Mesothelial cell of epicardium (in vitro differentiated cells): ENCODE measurements at places on chromosomes 4 and X. TPM values are rescaled to one million over a fixed set of nuclear protein-coding genes. Genes with fewer than 3 reads are reported as not detected.

GRCh38 chr4:137375111-137375850 is 157.0 kb downstream of the PCDH18 start:
- no peak overlapping the region for H3K4me3 ChIP-seq
- H3K27me3 ChIP-seq: no peaks in the 10 kb centered on the region
- H3K27ac ChIP-seq: no peak overlapping the region
- H3K4me1 ChIP-seq: peaks cover 33% of the 10 kb centered on the region

DNA sequence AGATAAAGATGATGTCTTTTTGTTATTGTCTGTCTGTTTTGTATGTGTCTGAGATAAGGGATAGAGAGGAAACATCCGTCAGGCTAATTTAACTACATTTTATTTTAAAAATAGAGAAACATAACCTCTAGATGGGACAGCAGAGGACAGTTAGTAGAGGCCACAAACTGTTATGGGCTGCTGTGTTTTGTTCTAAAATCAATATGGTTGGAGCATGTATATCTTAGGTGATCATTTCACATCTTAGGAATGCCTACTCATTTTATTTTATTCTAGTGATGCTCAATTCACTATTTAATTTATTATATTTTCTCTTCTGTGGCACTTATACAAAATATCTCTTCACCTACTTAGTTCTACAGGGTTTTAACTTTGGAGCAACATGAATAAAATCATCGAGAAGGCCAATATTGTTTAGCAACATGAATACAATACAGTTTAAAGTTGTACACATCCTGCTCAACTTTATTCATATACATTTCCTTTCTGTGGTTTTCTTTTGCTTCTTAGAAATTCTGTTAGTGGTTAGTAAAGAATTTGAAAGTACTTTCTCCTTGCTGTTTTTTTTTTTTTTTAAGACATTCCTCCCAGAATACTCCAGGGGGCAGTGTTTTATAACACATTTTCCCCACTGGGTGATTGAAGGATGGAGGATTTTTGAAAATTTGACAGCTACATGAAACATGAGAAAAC is 392.9 kb downstream of the UNC5C start:
- no peak overlapping the region for H3K27ac ChIP-seq
- H3K4me3 ChIP-seq: no peak overlapping the region
- H3K4me1 ChIP-seq: peaks cover 21% of the 10 kb centered on the region
- H3K36me3 ChIP-seq: no peaks in the 10 kb centered on the region
- H3K27me3 ChIP-seq: no peaks in the 10 kb centered on the region

The RHOXF2B gene
- not detected in 3 replicates for total RNA-seq

- H3K27ac ChIP-seq: no peak overlapping the region
- DNase-seq: no peak
- H3K4me1 ChIP-seq: peaks cover 7% of the 10 kb centered on the region
- H3K4me3 ChIP-seq: no peak overlapping the region
Observed at GRCh38 chr4:99135541-99136162, 8.4 kb downstream of the ADH4 start.

DNA sequence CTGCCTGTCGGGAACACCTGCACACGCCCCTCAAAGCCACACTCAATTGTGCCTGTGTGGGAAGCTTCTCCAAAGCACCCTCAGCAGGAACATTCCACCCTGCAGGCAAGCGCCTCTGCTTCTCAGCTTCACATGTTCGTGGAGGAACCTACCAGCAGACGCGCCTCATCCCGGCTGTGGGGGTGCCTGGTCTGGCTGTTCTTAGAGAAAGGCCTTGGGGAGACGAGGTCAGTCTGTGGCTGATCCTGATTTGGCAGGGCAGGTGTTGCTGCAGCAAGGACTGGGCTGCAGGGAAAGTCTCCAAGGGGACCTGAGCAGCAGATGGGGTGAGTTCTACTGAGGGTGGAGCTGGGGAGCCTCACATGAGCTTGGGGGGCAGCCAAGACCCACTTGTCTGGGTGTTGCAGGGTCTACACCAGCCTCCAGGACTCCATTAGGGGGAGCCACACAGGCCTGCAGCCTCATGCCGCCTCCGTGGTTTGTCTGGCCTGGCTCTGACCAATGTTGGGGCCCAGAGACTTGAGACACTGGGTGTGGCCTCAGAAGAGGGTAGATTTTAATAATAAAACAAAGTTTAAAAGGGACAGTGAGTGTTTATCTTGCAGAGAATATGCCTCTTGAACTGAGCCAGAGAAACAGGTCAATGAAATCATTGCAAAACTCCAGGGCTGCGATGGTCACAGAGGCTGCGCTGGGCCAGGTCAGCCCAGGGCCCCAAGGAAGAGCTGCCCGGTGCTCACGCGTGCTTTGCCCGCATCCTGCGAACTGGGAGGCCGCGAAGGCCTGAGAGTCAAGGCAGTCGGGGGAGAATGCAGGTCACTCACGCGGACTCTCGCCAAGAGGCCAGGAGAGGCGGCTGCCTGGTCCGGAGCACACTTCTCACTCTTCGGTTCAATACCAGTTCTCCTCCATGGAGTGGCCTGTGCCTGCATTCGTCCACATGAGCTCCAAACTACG is 21.1 kb downstream of the RNF212 start:
- no peak for DNase-seq
- H3K4me1 ChIP-seq: no peaks in the 10 kb centered on the region
- H3K36me3 ChIP-seq: no peaks in the 10 kb centered on the region
- peaks cover 2% of the 10 kb centered on the region for H3K27me3 ChIP-seq

DNA sequence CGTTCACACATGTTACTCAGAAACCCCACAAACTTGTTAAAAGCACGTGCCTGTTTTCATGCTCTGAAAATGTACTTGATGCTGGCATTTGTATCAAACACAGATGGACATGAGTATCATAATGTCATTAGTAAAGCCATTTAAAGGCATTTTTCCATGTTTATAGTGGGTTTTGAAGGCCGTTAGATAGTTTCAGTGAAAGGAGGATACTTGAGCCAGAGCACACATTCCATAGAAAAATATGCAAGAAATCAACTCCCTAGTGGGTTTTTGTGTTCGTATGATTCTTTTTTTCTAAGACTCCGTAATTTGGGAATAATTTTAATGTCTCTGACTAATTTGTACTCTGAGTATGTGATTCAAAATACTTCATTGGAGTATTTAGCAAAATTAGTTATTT is 216.2 kb upstream of the BMP3 start:
- peaks cover 10% of the 10 kb centered on the region for H3K27me3 ChIP-seq
- no peaks in the 10 kb centered on the region for H3K36me3 ChIP-seq
- no peaks in the 10 kb centered on the region for H3K4me1 ChIP-seq
- no peak for DNase-seq

GRCh38 chr4:150325872-150326271 is 247.6 kb downstream of the DCLK2 start:
- no peak overlapping the region for H3K27ac ChIP-seq
- no peak overlapping the region for H3K4me3 ChIP-seq
- H3K4me1 ChIP-seq: peaks cover 43% of the 10 kb centered on the region
- peaks cover 11% of the 10 kb centered on the region for H3K36me3 ChIP-seq
- H3K27me3 ChIP-seq: no peaks in the 10 kb centered on the region
- no peak for DNase-seq

DNA sequence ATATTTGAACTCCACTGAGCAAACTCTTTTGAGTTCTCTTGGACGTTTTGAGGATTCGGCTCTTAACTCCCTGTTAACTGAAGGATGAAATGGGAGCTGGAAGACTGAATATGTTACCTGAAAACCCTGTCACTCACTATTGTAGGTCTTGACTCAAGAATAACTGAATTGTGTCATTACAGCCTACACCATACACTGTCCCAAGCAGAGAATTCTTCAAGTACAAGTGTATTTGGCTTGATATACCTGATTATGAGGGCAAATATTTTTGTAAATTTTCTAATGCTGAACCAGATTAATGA is 276.1 kb downstream of the CFAP299 start:
- H3K27ac ChIP-seq: no peak overlapping the region
- peaks cover 20% of the 10 kb centered on the region for H3K4me1 ChIP-seq
- H3K36me3 ChIP-seq: no peaks in the 10 kb centered on the region
- no peak for DNase-seq
- H3K4me3 ChIP-seq: no peak overlapping the region

The XK gene
- 0.51 to 0.64 TPM (median 0.54 TPM) in 3 replicates for total RNA-seq

- H3K27me3 ChIP-seq: no peaks in the 10 kb centered on the region
- no peaks in the 10 kb centered on the region for H3K36me3 ChIP-seq
Observed at GRCh38 chr4:93327346-93327745, 501.2 kb upstream of the ATOH1 start.

The CNGA1 gene
- total RNA-seq: 3.9 to 4.7 TPM (median 4.6 TPM) in 3 replicates

DNA sequence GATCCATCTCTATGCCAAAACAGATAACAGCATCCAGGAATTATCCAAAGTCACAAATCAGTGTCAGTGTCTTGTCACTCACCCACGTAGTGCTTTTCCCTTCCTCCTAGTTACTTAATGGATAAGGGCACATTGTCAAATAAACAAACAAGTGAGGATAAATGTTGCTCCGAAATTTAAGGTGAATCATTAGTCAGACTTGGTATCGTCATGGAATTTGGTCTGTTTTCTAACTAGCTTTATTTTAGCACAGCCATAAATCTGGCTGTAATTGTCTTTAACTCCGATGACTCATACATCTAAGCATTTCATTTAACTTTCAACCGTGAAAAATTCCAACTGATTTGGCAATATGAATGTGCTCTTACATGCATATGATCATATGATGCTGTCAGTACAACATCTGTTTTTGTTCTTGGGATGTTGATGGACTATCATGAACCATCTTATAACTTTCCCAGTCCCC is 83.3 kb downstream of the SNCA start:
- H3K36me3 ChIP-seq: no peaks in the 10 kb centered on the region
- peaks cover 47% of the 10 kb centered on the region for H3K4me1 ChIP-seq
- no peaks in the 10 kb centered on the region for H3K27me3 ChIP-seq
- no peak overlapping the region for H3K4me3 ChIP-seq

- peaks cover 6% of the 10 kb centered on the region for H3K4me1 ChIP-seq
- no peak for DNase-seq
- H3K4me3 ChIP-seq: no peak overlapping the region
- H3K27ac ChIP-seq: no peak overlapping the region
- no peaks in the 10 kb centered on the region for H3K36me3 ChIP-seq
- peaks cover 19% of the 10 kb centered on the region for H3K27me3 ChIP-seq
Observed at GRCh38 chr4:4990857-4991540, 28.3 kb downstream of the CYTL1 start.
